Fibroblast of skin of left biceps (primary cell): ENCODE measurements at places on chromosomes 4 and X.

DNA sequence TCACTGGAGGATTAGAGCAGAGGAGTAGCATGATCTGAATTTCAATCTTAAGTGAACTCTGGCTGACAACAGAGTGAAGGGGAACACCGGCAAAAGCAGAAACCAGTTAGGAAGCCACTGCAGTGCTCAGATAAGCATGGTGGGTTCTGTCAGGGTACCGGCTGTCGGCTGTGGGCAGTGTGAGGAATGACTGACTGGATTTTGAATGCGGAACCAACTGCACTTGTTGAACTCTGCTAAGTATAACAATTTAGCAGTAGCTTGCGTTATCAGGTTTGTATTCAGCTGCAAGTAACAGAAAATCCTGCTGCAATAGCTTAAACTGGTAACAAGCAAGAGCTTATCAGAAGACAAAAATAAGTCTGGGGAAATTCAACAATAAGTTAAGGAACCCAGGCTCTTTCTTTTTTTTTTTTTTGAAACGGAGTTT is 5.2 kb downstream of the HTT start:
- DNase-seq, result no peak

DNA sequence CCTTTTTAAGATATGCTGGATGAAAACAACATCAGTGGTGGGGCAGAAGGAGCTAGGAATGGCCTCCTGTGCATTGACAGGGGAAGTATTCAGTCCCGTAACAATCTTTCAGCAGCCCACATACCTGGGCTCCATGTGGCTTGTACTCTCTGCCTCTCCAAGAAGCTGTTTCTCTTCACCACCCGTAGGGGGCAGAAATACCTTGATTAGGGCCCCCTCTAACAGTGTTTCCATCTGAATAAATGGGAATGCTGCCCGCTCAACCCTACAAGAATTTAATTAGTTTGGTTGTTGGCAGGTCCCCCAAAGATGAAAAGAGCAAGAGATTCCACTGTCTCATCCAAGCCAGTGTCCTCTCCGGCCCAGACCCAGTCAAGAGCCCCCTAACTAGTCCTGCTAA is 155.2 kb downstream of the SMIM20 start:
- no peak for DNase-seq

DNA sequence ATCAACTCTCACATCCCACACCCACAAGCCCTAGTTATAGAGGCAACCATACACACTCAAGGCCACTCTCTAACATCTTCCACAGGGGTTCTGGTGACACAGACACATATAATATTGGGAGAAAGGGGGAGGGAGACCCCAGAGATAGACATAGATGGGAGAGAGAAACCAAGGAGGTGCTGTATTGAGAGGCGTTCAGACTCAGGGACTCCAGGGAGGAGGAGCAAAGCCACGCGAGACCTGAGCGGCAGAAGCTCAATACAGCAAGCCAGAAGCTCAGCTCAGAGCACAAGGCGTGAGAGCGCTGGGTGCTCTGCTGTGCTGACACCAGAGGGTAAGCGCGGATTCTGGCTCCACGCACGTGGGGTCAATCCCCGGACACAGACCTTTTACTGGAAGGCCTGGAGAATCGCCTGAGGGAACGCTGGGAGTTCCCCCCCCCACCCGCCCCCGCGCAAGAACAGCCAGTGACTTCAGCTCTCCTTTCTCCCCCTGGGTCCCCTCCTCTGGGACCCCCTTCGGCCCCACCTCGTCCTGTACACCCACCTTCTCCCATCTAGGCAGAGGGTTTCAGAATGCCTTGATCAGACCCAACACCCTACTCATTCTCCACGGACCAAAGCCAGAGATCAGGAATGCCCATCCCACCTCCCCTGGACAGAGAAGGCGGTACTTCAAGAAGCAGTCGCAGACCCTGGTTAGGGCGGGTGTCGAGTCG is 8.7 kb downstream of the MSX1 start:
- DNase-seq, result no peak

DNA sequence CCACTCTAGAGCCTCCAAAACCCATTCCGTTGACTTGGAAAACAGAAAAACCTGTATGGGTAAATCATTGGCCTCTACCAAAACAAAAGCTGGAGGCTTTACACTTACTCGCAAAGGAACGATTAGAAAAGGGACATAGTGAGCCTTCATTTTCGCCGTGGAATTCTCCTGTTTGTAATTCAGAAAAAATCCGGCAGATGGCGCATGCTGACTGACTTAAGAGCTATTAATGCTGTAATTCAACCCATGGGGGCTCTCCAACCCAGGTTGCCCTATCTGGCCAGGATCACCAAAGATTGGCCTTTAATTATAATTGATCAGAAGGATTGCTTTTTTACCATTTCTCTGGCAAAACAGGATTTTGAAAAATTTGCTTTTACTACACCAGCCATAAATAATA is 60.8 kb downstream of the ZNF732 start:
- no peak for DNase-seq

- DNase-seq, result peak; percentile 32
These were observed 40.4 kb upstream of the TLR2 start for GRCh38 chr4:153643406-153644383.

- no peak for DNase-seq
These were observed 3.3 kb downstream of the PDLIM5 start for GRCh38 chr4:94455081-94455480.

DNA sequence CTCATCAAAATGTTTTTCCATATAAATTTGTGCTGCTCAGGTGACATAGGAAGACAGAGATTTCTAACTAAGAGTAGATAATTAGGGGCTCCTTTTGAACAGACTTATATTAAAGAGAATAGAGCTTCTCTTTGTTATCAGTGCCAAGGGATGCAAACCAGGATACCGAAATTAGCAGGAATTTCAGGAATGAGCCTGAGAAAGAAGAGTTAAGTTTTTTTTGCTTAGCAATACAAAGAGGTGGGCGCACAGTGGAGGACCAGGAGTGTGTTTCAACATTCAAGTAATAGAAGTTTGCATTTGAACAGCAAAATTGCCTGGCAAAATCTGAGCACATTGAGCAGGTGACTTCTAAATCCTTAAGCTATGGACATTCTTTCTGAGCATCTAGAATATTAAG is 541.3 kb downstream of the GBA3 start:
- DNase-seq, result no peak

GRCh38 chr4:6071959-6072720 is 53.9 kb upstream of the C4orf50 start:
- DNase-seq, result no peak
